Retinal pigment epithelial cell (primary cell): ENCODE measurements at places on chromosomes 11 and 22.
A peak's percentile ranks its signal among the peaks of the same experiment; 100 is the strongest.

- DNase-seq: no peak
These were observed 70.6 kb upstream of the SEPTIN5 start for GRCh38 chr22:19643448-19644313.

DNA sequence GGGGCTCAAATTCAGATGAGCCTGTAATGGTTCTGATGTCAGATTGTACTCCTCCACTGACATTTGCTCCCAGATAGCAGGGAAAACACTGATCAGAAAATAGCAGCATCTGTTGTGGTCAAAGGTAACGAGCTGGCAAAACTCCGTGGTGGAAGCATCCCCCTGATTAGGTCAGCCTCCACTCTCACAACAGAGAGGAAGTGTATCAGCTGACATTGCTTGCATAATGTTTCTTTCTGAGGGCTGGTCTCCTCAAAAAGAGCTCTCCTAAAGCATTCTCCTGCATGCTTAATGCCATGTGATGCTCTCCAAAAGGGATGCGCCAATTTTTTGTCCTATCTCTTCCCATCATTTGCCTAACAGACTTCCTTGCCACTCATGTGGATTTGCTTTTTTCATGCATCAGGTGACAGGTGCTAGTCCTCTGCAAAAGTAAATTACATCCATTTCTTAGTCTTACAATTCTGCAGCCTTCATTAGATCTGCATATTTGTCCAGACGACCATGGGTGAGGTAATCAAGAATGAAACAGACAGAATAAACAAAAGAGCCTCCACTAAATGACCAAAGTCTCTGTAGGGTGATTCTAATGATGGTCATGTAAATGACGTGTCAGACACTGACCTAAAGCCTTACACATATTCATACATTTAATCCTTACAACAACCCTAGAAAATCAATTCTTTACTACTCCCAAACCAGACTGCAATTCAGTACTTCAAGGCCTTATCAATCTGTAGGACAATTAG, 6.4 kb upstream of the TENM4 start:
- DNase-seq: no peak

- no peak for DNase-seq
These were observed 3.6 kb upstream of the ME3 start for GRCh38 chr11:86676010-86676409.

DNA sequence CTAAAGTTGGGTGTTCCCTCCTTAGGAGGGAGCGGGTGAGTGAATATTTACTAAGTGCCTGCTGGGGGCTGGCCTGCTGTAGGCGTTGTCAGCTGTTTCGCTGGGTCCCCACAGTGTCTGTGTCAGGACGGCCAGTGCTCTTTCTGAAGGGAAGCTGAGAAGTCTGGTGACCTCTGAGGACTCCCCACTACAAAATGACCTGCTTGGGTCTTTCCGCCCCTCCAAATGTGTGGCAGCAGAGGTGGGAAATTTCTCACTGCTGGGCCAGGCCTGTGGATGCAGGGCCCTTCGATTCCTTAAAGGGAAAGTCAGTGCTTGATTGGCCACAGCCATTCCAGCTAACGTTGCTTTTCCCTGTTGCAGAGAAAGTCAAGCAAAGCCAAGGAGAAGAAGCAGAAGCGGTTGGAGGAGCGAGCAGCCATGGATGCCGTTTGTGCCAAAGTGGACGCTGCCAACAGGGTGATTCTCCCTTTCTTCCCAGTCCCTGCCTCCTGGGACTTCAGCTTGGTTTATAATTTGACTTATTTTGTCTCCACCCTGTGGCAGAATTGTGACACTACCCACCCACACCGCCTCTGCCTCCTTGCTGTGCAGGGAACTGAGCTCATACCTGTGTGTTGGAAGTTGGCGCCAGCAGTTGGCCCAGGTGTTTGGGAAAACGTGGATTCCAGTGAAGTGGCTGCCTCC, 6.8 kb downstream of the NAA40 start:
- peak; percentile 21 for DNase-seq
